ENCODE measurements at places on chromosomes 16 and 17.

DNA sequence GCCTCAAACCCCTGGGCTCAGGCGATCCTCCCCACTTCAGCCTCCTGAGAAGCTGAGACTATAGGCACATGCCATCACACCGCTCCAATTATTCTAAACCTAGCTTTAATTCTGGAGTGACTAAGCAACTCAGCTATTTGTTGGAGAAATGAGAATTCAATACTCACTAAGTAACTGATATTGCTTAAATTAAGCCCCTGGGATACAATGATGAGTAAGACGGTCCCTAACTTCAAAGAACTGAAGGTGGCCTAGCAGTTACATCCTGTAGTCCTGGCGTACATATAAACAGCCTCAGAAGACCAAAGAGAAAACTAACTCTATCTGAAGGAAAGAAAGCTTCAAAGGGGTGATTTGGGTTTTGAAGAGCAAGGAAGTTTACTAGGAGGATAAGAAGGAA, 25.0 kb downstream of the XPO6 start:
- no peak for DNase-seq

DNA sequence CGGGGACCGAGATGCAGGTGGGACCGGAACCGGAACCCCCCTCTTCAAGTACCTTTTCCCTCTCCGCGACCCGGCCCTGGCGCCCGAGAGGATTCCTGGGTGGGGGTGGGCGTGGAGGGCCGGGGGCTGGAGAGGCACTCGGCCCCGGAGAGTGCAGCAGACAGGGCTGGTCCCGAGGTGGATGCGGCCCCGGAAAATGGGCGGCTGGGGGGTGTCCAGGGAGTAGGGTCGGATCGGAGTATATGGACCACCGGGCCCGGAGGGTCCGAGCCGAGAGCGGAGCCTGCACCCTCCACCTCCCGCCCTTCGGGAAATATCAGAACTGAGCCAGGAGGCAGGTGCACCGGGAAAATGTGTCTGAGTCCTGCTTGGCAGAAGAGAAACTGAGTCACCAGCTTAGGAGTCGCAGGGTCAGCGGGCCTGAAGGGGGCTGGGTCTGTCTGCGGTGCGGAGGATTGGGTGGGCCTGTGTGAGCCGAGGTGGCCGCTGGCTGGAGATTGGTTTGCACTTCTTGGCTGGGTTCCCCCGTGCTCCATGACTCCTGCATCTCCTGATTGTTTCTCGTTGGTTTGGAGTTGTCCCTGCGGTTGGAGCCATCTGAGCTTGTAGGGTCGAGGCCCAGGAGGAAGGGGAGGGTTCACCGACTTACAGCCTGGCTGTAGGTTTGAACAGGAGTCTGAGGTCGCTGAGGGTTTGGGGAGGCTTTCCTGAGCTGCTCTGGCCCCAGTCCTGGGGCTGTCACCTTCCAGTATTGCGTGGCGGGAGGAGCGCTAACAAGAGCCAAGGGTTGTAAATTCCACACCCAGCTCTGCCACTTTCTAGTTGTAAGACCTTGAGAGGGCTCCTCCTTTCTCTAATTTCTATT, 518 bp downstream of the SH2B1 start:
- DNase-seq, result no peak

DNA sequence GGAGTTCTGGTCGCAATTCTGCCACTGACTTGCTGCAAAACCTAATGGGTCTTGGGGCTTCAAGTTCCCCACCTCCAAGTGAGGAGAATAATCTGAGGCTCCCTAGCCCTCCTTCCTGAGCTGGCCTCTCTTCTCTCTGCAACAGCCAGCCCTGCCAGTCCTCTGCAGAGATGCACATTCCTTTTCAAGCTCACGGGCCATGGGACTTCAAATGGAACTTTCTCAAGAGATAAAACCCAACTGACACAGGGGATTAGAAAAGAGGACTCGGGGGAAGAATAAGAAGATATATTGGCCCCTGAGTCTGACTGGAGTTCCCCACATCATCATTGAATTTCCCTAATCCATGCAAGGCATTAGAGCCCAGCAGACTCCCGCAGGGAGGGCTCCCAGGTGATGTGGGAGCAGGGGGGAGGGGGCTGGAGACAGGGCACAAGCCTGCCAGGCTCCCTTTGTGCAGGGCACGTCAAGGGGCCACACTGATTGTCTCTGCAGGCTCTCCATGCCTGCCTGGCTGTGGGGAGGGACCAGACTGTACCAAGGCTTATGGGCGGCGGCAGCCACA, 131.0 kb downstream of the CCDC144A start:
- DNase-seq, result no peak

DNA sequence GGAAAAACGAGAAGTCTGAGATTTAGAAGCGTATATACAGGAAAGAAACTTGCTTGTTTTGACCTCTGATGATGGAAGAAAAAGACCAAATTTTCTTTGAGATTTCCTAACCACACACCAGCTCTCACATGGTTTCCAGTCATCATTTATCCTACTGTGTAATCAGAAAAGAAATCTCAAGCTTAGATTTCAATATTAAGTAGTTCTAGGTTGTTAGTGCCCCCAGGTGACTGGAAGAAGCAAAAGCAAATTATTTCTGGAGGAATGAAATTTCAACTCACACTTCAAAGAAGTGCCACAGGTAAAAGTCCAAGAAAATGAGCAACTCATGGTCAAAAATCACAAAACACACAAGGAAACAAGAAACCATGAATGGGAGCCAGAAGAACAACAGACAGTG, 51.8 kb upstream of the KDM6B start:
- DNase-seq, result no peak

GRCh38 chr16:47056688-47057629, 83.5 kb upstream of the DNAJA2 start:
- DNase-seq, result no peak

GRCh38 chr17:72005332-72006163, 115.3 kb upstream of the SOX9 start:
- DNase-seq, result no peak

GRCh38 chr16:72848028-72848400, 199.9 kb downstream of the ZFHX3 start:
- no peak for DNase-seq

DNA sequence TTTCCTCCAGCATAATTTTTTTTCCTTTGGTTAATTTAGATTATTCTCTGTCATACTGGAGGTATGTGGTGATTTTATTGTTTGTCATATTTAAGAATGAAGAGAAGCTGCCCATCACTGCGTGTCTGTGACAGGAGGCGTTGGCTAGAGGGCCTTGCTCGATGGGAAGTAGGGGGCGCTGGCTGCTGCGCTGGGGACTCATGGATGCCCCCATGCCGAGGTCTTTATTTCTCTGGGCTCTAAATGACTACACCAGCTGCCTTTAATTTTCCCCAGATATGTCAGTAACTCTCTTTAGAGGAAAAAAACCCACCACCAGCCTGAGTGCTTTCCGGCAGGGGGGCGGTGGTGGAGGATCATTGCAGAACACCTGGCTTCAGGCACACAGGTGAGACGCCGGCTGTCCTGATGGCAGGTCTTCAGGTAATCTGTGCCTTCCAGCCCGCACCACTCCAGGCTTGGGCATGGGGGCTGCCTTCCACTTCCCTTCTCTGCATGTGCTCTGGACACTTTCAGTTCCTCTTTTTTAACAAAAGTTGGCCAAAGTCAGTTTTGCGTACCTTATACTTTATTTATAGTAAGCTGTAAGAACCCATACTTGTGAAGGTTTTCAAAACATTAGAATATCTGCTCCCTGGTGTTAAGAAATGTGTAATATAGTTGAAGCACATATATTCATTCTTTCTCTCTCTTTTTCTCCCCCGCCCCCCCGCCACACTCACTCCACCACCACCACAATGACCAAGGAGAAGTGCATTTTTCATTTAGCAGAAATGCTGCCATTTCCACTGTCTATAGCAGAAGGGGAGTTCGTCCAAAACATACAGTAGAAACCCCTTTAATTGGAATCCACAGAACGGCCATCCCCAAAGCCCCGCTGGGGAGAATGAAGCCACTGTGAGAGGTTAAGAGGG, 192.7 kb downstream of the RPTOR start:
- DNase-seq, result no peak

GRCh38 chr17:15232517-15232915, 32.6 kb downstream of the PMP22 start:
- no peak for DNase-seq

- DNase-seq, result no peak
These were observed 23.9 kb downstream of the CA10 start for GRCh38 chr17:52134641-52135040.

GRCh38 chr16:49931916-49932315, 76.0 kb upstream of the ZNF423 start:
- no peak for DNase-seq

DNA sequence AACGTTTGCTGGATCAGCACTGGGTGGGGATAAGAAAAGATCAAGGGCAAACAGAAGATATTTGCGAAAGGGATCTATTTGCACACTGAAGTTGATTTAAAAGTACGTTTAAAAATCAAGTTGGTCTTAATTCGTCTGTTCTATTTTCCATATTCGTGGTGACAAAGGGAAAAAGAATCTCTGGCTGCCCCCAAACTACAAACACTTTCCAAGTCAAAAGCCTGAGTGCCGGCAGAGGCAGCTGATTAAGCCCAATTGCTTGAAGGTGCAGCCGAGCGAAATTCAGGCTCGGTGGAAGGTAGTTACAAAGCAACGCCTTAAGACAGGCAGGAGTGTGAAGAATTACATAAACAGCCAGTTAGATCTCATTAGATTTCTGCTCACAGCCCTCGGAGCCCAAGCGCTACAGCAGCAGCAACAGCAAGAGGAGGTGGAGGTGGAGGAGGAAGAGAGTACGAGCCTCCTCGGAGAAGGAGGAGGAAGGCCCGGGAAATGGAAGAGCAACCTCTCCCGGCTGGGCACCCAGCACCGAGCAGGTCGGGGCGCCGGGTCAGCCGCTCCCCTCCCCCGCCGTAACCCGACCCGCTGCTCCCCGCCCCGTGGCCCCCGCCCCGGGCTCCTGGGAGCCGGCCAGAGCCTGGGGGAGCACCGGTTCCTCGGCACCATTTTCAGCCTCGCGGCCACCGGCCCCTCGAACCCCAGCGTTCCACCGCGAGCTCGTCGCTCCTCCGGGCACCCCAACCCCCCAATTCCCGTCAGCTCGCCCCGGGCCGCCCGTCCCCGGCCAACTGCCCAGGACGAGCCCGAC, 890 bp downstream of the TOB1 start:
- no peak for DNase-seq

DNA sequence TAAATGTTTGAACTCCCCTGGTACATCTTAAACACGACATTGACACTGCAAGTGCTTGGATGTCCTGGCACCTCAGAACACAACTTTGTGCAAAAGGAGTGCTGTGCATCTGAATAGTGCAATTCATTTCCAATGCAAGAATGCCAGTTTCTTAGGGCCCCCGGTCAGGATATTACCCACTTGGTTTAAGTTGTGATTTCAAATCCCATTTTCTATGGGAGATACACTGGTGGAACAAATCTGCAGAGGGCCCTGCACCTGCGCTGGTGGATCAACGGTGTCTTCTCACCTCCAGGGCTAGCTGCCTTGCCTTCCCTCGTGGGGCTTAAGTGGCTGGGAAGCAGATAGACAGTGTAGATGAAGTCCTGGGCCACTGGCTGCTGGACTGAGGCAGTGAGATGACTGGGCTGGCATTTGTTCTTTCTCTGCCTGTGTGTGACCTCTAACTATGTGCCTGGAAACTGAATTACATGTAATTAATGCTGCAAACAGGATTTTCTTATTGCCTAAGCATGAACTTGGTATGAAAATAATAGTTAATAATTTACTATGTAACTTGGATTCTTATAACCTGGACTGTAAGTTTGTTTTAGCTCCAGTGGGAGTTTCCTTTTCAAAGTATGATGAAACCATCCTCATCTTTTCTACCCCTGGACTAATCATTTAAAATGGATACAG, 20.9 kb downstream of the HAPSTR1 start:
- no peak for DNase-seq

- DNase-seq, result no peak
These were observed 42.1 kb downstream of the GPRC5B start for GRCh38 chr16:19842426-19843157.

DNA sequence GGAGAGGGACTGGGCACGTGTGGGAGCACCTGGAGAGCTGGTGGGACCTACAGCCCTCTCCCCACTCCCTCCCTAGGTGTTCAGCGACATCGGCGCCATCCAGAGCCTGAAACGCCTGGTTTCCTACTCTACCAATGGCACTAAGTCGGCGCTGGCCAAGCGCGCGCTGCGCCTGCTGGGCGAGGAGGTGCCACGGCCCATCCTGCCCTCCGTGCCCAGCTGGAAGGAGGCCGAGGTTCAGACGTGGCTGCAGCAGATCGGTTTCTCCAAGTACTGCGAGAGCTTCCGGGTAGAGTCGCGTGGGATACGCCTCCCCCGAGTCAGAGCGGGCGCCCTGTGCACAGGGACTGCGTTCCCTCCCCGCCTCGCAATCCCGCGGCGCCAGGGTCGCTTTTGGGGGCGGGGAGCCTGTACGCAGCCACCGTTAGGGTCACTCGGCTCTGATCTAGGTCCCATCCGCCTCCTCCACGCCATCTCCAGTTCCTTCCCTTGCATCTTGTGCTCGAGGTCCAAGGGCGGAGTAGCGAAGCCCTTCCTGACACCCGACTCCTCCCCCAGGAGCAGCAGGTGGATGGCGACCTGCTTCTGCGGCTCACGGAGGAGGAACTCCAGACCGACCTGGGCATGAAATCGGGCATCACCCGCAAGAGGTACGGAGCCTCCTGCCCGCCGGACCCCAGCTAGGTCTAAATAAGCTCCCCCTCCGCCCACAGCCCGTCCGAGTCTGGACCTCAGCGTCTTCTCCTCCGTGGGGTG, 13.0 kb downstream of the SARM1 start:
- no peak for DNase-seq

DNA sequence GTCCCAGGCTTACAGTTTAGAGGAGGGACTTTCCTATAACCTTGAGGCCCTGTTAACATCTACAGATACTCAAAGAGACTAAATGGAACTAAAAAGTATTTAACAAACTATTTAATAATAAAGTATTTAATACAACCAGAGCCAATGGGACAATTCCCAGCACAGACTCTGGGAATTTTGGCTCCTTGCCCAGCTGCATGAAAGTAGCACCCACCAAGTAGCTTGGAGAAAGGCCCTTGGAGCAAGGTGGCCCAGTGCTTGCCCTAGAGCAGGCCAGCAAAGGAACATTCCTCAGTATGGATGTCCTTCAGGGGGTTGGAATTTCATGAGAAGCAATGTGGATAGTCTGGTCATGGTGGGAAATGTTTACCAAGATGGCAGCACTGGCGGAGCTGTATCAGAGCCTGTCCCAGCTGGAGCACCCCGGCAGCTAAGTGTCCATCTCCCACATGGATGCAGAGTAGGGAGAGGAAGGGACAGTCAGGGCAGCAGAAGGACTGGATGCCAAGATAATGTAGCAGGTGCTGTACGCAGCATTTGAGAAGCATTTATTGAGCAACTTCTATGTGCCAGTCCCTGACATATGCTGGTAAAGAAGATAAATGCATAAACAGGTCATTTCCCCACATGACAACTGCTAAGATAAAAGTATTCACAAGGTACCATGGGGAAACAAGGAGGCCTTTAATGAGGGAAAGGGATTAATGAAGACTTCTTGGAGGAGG, 5.2 kb upstream of the SMARCD2 start:
- no peak for DNase-seq

GRCh38 chr17:15490634-15491261, 23.3 kb upstream of the CDRT4 start:
- DNase-seq, result no peak

Measured in stimulated activated CD8-positive, alpha-beta memory T cell treated with anti-CD3 and anti-CD28 coated beads, Interleukin-7, amount 100 ng/mL, for 24 hours (primary cell).